ENCODE measurements at places on chromosomes 16 and 17.

DNA sequence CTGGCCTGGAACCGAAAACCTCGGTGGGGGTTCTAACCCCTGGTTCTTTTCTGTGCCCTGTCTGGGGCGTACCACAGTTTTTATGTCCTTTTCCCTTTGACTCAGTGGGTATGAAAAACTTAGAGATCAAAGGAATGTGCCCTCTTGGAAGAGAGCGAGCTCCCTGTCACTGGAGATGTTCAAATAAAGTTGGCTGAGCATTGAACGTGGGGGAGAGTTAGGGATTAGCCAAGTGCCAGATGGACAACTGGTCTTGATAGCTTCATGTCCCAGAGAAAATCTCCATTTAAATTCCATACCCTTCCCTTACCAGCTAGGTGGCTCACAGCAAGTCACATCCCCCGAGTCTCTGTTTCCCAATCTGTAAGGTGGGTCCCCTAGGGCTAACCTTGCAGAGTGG lies 9.5 kb downstream of the ADGRG1 start:
- DNase-seq = no peak

GRCh38 chr17:50604513-50604912 lies 30.2 kb upstream of the ABCC3 start:
- DNase-seq = peak; percentile 100

DNA sequence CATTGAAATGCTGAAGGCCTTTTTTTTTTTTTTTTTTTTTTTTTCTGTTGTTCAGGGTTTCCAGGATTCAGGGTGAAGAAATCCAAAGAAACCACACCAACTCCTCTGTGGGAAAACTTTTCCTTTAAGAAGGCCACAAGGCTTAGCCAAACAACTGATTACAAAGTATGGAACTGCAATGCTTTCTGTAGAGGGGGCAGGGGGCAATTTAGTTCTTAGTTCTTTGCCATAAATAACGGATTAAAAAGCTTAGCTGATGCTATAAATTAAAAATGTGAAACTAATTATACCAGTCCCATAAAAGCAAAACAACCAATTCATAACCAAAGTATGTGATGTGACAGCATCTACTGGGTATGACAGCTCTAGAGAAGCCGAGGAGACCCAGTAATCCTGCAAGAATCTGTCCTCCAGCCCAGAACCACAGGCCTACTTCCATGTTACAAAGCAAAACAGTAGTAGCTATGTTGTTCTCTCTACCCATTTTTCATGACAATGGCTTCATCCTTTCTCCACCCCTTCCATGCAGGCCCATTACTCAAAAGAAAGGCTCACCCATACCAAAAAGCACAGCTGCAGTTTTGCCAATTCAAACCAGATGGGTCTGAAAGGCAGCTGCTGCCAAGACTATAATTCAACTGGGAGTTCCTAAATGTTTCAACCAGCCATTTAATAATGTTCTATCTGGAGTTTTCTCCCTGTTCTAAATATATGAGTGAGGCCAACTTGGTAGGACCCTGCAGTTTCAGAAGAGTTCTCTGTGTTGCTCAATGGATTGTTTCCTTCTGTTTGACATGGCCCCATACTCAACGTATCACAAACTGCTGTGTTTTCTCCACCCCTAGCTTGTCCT lies 167.1 kb upstream of the ZFHX3 start:
- peak; percentile 65 for DNase-seq

DNA sequence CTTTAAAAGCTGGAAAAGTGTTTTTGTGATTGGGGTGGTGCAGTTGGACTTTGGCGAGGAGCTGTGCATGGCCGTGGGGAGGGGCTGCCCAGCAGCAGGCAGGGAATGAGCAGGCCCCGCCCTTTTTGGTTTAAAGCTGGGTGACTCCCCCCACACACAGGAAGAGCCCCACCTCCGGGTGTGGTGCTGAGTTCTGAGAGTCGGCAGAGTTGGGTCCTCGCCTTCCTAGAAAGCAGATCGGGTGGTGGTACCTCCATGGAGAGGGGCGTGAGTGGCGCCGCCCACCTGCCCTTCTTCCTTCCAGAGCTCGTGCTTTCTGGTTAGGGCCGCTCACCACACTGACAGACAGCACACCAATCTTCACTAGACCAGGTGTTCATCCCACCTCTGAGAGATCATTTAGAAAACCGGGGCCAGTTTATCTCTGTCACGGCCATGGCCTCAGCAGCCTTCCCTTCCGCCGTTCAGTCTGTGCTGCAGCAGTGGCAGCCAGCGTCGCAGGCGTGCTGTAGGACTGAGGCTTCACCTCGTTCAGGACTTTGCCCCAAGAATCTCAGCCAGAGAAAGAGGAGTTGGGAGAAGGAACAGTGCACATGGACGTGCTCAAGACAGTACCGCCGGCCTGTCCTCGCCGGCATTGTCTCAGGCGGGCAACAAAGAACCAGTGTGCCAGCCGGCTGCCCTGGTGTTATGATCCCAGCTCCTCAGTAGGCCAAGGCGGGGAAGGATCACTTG lies 144.0 kb upstream of the CHMP6 start:
- no peak for DNase-seq

- no peak for DNase-seq
Observed at GRCh38 chr17:40735016-40735415, 20.1 kb downstream of the KRT25 start.

- DNase-seq = no peak
Observed at GRCh38 chr17:80480248-80480647, 3.8 kb upstream of the NPTX1 start.

- DNase-seq = peak; percentile 72
Observed at GRCh38 chr17:2053380-2054261, 1.3 kb upstream of the HIC1 start.

DNA sequence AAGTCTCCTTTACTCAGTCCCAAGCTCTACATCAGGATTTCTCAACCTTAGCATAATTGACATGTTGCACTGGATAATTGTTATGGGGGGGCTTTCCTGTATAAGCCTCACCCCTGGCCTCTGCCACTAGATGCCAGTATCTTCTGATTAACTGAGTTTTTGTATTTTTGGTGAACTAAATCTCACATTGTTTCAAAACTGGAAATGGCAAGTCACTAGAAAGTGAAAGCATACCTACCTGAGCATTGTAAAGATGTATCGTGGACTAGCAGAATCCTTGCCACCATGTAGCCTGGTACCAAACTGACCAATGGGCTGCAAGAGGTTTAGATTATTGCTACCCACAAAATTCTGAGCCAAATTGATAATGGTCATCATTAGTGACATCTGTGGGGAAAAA lies 15.0 kb downstream of the TOP2A start:
- DNase-seq = no peak

- no peak for DNase-seq
Observed at GRCh38 chr16:54136276-54136625, 150.3 kb downstream of the IRX3 start.

- DNase-seq = no peak
Observed at GRCh38 chr17:78224231-78225087, 7.0 kb upstream of the TMEM235 start.

GRCh38 chr16:78640886-78641285 lies 541.4 kb downstream of the WWOX start:
- no peak for DNase-seq

- DNase-seq = peak; percentile 39
Observed at GRCh38 chr16:20707461-20707860, 10.0 kb upstream of the ACSM1 start.

DNA sequence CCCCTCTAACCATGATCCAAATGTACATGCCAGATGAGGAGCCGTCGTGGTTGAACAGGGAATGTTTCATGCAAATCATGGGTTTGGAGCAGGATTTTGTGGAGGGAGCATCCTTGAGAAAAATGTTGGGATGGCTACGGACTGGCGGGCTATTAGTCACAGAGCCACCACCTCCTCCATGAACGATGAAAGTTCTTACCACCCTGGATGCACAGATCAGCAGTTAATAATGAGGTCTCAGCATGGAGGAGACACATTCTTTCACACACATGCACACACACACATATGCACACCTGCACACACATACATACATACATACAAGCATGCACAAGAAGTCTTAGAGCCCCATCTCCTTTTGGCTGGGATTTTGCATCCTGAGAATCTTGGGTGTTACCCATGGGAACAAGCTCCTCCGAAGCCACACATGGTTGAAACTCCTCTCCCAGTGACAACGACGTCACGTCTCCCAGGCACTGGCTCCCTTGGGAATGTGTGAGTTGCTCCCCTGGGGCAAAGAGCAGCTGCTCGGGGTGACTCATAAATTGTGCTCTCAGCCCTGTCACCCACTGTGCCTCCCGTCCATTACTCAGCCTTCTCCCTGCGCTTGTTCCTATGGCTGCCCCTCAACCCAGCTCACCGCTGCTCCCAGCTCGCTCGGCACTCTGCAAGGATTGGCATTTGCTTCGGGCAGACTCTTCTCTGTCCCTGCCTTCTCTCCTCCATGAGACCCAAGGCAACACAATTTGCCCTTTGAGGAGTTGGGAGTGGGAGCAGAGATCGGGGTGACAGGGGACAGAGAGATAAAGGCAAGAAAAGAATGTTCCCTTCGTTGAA lies 344.6 kb downstream of the SOX9 start:
- DNase-seq = no peak

- no peak for DNase-seq
Observed at GRCh38 chr17:34400301-34400931, 37.4 kb upstream of the CCL1 start.

DNA sequence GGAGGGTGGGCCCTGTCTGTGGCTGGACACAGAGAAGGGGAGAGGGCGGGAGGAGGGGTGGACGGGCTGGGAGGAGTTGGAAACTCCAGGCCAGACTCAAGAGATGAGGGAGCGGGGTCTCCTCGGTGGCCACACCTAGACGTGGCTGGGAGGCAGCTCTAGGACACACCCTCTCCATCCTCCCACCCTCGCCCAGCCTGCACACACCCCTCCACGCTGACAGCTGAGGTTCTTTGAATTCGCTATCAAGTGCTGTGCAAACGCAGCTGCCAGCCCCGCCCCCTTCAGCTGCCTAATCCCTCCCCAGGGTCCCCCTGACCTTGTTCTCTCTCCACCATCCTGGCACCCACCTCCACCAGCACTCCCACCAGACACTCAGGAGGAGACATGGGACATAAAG lies 48.7 kb downstream of the DNAH17 start:
- DNase-seq = peak; percentile 26

GRCh38 chr17:47945529-47946508 lies 4.4 kb downstream of the PNPO start:
- DNase-seq = no peak

DNA sequence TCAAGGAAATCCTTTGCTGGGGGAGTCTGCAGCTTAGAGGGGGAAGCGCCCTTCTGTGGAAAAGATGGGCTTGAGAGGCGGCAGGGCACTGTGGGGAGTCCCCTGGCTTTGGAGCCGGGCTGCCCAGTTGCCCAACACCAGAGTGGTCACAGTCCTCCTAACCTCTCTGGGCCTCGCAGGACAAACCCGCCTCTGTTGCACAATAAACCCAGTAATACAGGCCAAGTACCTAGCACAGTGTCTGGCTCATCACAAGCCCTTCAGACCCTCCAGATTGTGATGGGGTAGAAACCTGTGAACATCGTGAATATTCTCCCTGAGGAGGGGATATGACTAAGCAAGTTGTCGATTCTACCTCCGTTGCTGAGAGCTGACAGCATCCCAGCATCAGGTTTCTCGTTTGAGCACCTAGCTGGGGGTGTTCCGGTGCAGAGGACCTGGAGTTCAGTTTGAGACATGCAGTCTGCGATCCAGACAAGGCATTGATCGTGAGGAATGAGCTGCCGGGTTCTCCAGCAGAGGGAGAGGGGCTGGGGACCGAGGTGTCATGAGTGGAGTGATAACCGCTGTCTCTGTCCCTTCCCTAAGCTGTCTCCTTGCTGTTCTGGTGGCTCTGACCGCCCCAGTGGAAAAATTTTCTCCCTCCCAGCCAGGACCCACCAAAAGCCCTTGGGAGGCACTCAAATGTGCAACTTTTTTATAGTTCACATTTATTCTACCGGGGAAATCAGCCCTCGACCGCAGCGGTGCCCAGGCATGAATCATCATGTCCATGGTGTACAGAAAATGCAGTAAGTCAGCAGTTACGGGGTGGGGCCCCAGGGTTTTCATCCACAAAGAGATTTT lies 161.9 kb downstream of the WSCD1 start:
- DNase-seq = no peak

- DNase-seq = peak; percentile 89
Observed at GRCh38 chr17:63848834-63849689, 6.6 kb upstream of the SMARCD2 start.

DNA sequence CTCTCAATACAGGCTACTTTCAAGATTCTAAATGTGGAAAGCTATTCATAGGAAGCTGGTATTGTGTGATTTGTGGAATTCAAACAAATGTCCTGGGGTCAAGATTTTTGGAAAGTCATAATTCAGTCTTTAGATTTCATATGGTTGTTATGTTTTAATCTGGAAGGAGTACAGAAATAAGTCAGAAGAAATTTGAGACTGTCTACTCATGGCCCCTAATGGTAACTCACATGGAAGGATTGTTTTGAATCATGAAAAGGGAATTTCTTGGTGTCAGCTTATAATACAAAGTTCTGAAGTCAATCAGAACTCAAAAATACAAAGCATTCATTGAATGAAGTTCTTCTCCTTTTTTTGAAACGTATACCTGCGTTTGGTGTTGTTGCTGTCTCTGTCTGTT lies 3.1 kb downstream of the KCNJ2 start:
- no peak for DNase-seq

- no peak for DNase-seq
Observed at GRCh38 chr16:17945080-17945601, 391.4 kb downstream of the NPIPA8 start.

DNA sequence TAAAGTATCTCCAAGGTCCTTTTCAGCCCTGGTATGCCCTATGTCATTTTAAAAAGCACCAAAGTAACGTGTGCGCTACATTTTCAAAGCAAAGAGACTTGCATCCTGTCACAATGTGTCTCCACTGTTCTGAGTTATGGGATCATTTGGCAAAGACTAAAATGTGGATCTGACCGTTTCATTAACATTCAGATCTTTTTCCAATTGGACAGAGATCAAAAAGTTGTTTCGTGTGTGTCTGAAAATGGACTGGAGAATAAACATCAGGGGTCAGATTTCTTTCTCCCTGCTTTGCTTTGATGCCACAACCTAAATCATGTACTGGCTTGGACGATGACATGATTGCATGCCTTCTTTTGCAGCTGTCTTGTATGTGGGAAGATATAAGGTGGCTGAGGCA lies 136.0 kb upstream of the NOG start:
- peak; percentile 67 for DNase-seq

- DNase-seq = peak; percentile 50
Observed at GRCh38 chr16:52497067-52497816, 49.7 kb downstream of the TOX3 start.
